ENCODE measurements at places on chromosomes 1 and 21.

GRCh38 chr1:8941906-8942305 lies 3.8 kb upstream of the CA6 start:
- DNase-seq: no peak

DNA sequence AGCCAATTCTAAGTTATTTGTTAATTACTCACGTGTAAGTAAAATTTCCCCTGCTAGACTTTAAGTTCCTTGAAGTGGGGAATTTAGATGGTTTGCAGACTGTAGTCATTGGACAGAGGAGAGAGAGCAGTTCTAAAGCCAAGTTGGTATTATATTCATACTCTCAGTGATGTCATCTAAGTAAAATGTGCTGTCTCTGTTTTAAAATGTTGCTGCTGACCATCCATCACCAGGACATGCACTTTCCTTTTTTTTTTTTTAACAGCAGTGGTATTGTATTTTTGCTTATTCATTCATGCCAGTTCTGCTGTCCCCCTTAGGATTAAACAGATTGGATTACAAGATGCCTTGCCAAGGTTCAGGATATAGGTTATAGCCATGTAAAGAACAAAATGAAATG lies 2.3 kb downstream of the TTLL7 start:
- DNase-seq: no peak

GRCh38 chr1:94634977-94635416 lies 93.4 kb upstream of the F3 start:
- no peak for DNase-seq

GRCh38 chr1:16007671-16008341 lies 3.8 kb downstream of the SRARP start:
- DNase-seq: no peak

DNA sequence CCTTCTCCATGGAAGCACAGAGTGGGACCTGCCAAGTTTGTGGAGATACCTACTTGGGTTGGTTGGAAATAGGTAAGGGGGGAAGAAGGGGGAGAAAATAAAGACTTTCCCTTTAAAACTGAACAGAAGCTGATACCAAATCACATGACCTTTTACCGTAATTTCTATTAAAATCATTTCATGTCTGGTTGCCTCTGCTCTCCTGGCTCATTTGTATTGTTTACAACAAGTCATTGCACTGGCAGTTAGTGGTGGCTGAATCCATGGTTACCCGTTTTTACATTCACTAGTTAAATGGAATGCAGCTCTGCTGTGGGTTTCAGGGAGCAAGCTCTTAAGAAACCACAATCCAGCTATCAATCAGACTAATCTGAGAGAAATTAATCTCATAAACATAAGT lies 353.7 kb upstream of the ESRRG start:
- no peak for DNase-seq

DNA sequence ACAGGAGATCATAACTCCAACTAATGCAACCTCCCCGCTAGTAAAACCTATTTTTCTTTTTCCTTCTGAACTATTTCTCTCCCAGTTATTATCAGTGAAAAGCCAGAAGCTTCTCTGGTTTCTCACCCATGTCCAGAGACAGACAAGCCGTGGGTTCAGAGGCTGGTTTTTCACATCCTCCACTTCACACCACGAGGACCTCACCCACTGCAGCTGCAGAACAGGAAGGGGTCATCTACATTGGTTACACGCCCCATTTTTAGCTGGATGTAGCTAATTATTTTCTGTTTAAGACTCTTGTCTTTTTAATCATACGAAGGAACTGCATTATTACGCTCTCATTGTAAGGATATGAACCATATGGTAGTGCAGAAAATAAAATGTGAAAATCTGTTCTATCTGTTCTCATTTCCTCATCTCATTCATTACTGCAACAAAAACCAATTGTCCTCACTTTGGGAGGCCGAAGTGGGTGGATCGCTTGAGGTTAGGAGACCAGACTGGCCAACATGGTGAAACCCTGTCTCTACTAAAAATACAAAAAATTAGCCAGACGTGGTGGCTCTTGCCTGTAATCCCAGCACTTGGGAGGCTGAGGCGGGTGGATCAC lies 39.1 kb upstream of the CLDN14 start:
- DNase-seq: no peak

DNA sequence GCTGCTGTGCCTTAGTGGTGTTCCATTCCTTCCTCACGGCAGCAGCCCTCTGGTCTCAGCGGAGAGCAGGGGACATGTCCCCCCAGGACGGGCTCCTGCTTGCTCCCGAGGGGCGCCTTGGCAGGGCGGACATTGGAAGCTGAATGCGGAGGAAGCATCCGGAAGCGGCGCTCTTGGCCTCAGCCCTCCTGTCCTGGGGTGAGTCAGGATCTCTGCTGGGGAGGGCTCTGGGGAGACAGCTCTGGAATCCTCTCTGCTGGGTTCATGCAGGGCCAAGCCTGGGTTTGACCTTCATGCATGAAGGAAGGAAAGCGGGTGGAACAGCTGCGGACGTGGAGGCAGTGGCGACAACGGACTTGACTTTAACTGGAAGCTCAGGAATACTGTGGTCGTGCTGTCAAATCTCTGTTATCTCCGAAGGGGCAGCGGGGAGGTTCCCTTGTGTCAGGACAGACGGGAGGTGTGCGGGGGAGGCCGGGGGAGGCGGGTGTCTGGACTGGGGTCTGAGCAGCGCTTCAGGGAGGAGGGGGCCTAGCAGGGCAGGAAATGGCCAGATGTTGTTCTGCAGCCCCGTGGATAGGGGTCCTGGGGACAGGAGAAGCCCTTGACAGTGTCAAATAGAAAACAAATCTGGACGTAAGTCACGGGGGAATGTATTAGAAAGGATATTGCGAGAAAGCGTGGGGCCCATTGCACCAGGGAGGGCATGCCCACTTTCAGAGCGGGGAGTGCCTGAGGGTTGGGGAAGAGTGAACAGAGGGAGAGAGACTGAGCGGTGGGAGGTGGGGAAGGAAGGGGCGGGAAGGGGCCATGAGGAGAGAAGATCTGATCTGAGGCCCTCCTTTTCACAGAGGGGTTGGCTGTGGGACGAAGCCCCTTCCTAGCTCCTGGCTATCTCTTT lies 26.6 kb downstream of the CRYAA start:
- no peak for DNase-seq

DNA sequence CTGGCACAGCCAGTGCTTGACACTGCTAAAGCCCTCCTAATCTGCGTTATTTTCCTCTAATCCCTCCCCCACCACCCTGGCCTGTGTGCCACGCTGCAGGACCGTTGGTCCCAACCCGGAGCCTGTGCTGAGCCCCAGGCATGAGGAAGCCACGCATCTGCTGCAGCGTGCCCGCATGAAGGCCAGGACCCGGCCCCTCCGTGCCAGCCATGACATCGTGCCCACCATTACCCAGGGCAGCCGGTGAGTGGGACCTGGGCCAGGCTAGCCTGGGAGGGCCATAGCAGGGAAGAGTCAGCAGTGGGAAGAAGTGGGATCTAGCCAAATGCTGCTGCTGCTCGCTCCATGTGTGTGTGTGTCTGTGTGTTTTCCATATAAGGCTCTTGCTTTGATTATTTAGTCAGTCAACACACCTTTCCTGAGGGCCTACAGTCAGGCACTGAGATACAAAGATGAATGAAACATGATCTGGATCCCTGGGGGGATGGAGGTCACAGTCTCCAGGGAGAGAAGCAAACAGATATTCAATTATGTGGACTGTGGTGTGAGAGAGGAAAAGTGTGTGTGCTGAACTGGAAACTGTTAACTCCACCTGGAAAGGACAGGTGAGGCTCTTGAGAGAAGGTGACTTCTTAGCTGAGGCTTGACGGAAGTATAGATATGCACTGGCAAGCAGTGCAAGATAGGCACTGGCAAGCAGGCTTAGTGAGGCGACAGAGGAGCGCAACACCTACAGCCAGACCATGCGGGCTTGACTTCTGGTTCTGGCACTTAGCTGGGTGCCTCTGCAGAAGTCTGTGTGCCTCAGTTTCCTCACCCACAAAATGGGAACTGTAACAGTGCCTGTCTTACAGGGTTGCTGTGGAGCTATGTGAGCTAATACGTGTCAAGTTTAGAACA lies 15.9 kb downstream of the KIAA1614 start:
- DNase-seq: no peak

- no peak for DNase-seq
Observed at GRCh38 chr1:183505454-183506089, 33.3 kb downstream of the SMG7 start.

DNA sequence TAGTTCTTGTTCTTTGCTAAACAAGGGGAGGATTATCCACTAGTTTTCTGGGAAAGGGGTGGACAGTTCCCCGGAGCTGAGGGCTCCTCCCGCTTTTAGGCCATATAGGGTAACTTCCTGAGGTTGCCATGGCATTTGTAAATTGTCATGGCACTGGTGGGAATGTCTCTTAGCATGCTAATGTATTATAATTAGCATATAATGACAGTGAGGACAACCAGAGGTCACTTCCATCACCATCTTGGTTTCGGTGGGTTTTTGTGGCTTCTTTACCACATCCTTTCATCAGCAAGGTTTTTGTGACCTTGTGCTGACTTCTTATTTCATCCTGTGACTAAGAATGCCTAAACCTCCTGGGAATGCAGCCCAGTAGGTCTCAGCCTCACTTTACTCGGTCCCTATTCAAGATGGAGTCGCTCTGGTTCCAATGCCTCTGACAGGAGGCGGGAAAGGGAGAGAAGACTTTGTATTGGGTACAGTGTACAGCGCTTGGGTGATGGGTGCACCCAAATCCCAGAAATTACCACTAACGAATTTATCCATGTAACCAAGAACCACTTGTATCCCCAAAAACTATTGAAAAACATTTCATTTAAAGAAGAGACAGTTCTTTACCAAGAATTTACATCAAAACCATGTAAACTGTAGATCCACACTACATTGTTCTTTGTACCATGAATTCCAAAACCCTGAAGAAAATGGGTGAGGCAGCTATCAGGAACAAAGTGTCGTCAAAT lies 8.7 kb upstream of the SLC2A5 start:
- no peak for DNase-seq

- DNase-seq: no peak
Observed at GRCh38 chr1:9242338-9242969, 7.9 kb downstream of the H6PD start.

DNA sequence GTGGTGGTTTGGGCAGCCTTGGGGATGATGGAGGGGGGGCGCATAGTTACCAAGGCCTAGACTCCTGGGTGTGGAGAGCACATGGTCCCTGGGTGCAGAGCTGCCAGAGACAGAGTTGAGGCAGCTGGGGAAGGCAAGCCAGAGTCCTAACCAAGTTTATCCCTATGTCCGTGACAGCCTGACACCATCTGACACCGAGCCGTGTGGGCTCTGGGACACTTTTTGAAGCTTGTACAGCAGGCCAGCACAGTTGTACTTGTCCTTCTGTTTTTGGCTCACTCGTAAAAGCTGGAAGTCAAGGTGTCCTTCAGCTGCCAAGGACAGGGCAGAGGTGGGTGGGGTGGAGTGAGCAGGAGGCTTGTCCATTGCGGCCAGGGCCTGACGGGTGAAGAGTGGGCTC lies 28.5 kb downstream of the SLC26A9 start:
- DNase-seq: peak; percentile 10

DNA sequence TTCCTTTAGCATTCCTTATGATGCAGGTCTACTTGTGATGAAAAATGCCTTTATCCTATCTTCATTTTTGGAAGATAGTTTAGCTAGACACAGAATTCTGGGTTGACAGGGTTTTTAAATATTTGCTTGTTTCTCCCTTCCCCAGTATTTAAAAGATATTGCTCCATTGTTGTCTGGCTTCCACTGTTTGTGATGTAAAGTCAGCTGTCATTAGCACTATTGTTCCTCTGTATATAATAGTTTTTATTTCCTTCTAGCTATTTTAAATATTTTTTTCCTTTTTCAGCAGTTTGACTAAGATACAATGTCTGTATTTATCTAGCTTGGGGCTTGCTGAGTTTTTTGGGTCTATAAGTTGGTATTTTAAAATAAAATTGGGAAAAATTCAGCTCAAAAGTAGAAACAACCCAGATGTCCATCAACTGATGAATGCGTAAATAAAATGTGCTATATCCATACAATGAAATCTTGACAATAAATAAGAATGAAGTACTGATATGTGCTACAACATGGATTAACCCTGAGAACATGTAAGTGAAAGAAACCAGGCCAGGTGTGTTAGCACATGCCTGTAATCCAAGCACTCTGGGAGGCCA lies 11.2 kb downstream of the IFT25 start:
- no peak for DNase-seq

- no peak for DNase-seq
Observed at GRCh38 chr1:162133566-162133965, 64.1 kb downstream of the NOS1AP start.

GRCh38 chr1:169739980-169740379 lies 6.1 kb upstream of the SELE start:
- no peak for DNase-seq
